Putamen (tissue), 1 donor: ENCODE measurements at places on chromosomes 16 and 17.

DNA sequence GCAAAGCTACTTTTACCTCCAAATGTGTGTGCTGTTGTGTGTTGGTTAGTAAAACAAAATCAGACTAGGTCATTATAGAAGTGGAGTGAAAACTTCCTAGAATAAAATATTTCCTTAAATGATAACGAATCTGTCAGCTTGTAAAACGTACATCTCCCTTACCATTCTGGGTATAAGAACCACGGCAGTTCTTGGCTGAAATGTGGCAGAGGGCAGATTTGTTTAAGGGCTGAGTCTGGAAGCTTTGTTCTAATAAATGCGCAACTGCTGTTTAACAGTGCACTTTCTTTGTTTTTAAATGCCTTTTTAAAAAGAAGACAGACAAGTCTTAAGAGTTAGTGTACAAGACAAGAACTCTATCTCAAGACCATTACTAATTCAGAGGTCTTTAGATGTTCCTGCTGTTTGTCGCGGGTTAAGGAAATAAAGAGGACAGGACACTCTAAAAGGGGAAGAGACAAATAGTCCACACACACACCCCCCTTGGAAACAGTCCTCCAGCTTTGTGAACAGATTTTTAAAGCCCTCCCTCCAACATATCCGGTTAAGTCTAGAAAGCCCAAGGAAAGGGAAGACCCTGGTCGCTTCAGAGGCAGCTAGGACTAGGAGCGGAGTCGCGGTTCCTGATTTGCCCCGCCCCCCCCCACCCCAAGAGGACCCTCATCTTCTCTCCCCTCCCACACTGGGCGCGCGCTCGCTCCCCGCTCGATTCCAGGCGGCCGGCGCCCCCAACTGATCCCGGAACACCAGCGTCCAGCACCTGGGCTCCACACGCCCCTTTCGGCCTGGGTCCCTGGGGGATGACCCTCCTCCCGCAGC lies 658 bp downstream of the SYNRG start:
- DNase-seq, result peak; percentile 29

- DNase-seq, result peak; percentile 73
These were observed 62.9 kb downstream of the ADCY9 start for GRCh38 chr16:4053301-4053845.

- DNase-seq, result no peak
These were observed 211.4 kb downstream of the NTN1 start for GRCh38 chr17:9232591-9233270.

DNA sequence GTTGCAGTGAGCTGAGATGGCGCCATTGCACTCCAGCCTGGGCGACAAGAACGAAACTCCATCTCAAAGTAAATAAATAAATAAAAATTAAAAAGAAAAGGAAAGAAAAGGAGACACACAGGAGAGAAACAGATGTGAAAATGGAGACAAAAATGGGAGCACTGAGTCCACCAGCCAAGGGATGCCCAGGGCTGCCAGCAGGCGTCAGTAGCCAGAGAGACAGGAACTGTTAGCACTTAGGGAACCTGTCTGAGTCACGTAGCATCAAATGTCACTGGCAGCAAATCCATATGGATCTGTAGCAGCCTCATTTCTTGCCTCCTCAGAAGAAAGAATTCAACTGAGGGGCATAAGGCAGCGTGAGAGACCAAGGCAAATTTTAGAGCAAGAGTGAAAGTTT lies 79.7 kb downstream of the CYLD start:
- DNase-seq, result no peak

DNA sequence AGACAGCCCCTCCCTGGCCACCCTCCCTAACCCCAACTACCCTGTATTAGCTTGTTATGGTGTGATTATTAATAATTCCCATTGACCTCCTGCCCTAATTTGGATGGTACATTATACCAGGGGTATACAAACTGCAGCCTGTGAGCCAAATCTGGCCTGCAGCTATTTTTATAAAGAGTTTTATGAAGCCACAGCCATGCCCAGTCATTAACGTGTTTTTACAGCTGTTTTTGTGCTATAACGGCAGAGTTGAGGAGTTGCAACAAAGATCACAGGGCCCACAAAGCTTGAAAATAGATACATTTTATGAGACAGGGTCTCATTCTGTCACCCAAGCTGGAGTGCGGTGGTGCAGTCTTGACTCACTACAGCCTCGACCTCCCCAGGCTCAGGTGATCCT lies 6.0 kb downstream of the METTL22 start:
- no peak for DNase-seq

GRCh38 chr16:3149630-3150345 lies 15.0 kb downstream of the ZNF213 start:
- DNase-seq, result peak; percentile 55

- no peak for DNase-seq
These were observed 2.1 kb upstream of the RCVRN start for GRCh38 chr17:9907131-9907530.

- no peak for DNase-seq
These were observed 1.5 kb upstream of the FAAP100 start for GRCh38 chr17:81553616-81554181.

- no peak for DNase-seq
These were observed 8.9 kb downstream of the NHERF2 start for GRCh38 chr16:2035431-2036199.

DNA sequence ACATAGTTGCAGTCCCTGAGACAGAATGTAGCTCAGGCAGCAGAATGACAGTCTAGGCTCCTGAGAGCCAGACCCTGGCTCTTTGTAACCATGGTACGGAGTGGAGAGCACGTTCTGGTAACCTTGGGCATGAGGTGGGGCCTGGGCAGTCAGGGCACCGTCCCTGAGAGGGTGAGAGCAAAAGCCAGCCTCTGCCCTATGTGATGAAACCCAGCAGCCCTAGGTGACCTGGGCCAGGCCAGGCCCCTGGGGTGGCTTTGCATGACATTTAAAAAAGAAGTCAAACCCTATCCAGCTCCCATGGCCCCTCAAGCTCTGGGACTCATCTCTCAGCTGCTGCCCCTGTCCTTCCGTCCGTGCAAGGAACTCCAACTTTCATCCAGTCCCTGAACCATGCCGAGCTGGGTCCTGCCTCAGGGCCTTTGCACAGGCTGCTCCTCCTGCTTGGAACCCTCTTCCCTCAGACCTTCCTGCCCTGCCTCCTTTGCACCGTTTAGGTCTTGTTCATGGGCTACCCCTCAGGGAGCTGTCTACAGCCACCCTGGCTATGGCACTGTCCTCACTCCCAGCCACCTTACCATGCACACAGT lies 188.6 kb downstream of the NTN1 start:
- DNase-seq, result no peak

GRCh38 chr16:66899945-66900710 lies 18.6 kb downstream of the CDH16 start:
- no peak for DNase-seq

DNA sequence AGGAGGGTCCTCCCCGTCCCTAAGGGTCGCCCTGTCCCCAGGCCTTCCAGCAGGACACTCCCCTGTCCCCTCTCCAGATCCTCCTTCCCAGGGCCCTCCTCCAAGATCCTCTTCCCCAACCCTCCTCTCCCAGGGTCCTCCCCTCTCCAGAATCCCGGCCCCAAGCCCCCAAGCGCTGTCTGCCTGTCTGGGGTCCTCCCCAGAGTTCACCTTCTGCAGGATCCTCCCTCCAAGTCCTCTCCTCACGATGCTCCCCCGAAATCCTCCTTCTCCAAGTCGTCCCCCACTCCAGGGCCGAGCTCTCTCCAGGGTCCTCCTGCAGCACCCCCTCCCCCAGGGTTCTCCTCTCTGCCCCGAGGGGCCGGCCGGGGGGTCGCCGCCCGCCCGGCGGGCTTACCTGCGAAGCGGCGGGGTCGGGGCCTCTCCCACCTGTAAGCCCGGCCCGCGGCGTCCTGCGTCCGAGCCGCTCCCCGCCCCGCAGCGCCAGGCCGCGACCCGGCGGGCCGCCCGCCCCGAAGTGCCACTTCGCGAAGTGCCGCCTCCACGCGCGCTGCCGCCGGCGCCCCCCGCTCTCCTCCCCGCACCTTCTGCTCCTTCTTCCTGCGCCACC lies 678 bp upstream of the BAIAP2 start:
- DNase-seq, result no peak

- no peak for DNase-seq
These were observed 32.4 kb downstream of the SMYD4 start for GRCh38 chr17:1797323-1797722.

DNA sequence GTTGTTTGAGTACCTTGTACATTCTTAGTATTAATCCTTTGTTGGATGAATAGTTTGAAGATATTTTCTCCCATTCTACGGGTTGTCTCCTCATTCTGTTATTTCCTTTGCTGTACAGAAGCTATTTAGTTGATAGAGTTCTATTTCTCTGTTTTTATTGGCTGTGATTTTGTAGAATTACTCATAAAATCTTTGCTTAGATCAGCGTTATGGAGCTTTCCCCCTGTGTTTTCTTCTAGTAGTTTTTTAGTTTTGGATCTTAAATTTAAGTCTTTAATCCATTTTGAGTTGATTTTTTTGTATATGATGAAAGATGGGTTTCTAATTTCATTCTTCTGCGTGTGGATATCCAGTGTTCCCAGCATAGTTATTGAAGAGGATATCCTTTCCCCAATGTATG lies 45.4 kb downstream of the NFATC3 start:
- DNase-seq, result no peak

DNA sequence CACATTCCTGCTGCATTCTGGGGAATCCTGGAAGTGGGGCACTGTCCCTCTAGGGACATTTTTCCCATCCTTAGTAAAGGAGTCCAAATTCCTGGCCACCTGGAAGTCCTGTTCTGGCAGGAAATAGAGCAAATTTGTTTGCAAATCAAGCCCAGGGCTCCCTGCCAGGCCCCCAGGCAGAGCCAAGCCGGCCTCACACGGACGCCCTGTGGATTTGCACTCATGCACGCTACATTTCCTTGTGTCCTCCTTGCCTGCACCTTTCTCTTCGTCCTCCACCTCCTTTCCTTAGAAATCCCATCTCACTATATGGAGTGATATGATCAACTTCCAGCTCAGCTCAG lies 7.0 kb upstream of the CALB2 start:
- no peak for DNase-seq

DNA sequence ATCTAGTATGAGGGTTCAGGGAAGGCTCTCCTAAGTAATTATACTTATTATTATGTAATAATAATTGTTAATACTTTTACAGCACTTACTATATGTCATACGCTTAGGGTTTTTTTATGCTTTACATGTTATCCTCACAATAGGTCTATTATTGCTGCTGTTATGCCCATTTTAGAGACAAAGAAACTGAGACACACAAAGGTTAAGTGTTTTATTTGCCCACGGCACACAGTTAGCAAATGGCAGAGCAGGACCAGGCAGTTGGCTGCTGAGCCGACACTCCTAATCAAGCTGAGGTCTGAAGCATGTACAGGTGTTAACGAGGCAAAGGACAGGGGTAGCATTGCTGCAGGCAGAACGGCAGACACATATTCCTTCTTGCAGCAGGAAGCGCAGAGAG lies 443.5 kb downstream of the GRIN2A start:
- DNase-seq, result no peak
